ENCODE measurements at places on chromosomes 12 and 14.
A peak's percentile ranks its signal among the peaks of the same experiment; 100 is the strongest.

DNA sequence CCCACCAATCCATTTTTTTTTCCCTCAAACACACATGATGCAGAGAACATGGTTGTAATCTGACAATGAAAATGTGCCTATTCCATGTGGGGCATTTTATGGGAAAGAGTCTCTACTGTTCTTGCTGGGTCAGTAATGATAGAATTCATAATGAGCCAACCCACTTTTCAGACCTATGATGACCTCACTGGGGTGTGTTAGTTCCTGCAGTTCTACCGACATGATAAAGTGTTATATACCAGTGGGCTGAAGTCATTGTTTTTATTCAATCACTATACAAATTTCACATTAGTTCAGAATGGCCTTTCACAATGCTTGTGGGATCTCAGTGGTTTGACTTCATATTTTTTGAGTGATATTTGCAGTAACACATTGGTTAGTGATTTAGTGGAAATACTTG, 47.5 kb downstream of the PPFIBP1 start:
- DNase-seq: peak; percentile 37

DNA sequence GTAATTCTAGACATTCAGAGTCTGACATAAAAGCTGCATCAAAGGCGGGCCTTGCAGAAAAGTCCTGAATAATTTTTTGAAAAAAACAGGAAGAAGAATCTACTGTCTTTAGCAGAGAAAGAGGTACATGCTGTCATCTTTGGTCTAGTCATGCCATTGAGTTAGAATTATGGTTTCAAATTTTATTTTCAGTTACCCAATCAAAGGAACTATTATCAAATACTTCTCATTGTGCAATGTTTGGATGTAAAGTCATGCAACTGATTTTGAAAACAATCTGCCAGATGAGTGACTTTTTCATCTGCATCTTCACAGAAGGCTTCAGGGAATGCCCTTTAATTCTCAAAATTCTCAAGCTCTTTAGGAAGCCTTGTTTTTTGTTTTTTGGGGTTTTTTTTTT, 803.5 kb downstream of the FLRT2 start:
- no peak for DNase-seq

- no peak for DNase-seq
Measured at GRCh38 chr14:68791078-68791901, 1.6 kb downstream of the ZFP36L1 start.

DNA sequence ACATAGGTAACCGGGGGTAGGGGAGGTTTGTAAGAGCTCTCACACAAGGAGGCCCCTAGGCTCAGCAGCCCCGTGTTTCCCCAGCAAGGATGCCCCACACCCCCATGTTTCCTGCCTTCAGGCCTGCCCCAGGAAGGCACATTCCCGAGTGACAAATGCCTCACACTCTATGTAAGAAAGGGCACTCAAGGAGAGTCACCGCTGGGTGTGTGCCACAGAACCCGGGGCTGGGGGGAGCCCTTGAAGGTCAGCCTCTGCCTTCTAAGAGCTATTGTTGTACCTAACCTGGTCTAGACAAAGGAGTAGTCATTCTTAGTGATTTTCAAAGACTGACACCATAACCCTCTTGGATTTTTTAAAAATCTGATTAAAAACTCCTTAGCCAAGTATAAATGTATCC, 333.6 kb downstream of the DPF3 start:
- DNase-seq: no peak

- no peak for DNase-seq
Measured at GRCh38 chr14:88749139-88749538, 43.6 kb downstream of the EML5 start.

- DNase-seq: no peak
Measured at GRCh38 chr14:80664576-80664975, 277.0 kb downstream of the CEP128 start.

DNA sequence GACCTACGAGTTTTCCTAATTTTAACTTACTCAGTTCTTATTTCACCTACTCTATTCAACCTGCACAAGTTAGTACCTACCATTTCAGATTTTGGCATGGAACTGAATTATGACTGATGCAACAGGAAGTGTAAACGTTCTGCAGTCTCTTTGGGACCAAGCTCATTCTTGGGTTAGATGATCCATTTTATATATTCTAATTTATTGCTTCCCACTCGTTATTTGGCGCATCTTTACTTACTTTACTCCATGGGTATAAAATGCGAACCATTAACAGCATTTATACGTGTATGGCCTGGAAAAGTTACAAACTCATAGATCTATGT, 1.0 kb upstream of the EML1 start:
- DNase-seq: no peak
